ENCODE measurements at places on chromosomes 4 and X.

GRCh38 chr4:22501715-22502095 lies 14.2 kb downstream of the ADGRA3 start:
- no peak for DNase-seq

DNA sequence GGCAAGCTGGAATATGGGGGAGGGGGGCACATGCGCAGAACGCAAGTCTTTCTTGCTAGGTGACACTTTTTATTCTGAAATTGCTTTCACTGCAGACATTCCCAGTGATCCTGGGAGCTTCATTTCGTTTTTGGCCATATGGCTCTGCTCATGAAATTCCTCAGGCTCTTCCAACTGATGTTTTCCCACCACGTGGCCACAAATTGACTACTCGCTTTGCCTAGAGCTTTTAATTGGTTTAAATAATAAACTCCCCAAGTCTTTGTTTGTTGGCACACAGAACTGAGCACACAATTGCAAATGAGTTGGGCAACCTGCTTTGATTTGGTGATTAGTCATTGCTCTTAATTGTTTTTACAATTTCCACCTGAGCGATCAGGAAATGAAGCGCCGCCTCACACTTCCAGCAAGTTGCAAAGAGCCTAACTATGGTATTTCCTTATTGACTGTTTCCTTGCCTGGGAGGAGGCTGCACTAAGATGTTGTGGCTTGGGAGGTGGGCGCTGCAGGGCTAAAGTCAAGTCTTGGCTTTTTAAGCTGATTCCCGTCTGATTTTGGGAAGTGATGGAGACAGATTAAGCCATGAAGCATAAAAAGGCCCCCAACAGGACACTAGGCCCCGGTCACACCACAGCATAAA lies 282.5 kb downstream of the ZIC3 start:
- no peak for DNase-seq

DNA sequence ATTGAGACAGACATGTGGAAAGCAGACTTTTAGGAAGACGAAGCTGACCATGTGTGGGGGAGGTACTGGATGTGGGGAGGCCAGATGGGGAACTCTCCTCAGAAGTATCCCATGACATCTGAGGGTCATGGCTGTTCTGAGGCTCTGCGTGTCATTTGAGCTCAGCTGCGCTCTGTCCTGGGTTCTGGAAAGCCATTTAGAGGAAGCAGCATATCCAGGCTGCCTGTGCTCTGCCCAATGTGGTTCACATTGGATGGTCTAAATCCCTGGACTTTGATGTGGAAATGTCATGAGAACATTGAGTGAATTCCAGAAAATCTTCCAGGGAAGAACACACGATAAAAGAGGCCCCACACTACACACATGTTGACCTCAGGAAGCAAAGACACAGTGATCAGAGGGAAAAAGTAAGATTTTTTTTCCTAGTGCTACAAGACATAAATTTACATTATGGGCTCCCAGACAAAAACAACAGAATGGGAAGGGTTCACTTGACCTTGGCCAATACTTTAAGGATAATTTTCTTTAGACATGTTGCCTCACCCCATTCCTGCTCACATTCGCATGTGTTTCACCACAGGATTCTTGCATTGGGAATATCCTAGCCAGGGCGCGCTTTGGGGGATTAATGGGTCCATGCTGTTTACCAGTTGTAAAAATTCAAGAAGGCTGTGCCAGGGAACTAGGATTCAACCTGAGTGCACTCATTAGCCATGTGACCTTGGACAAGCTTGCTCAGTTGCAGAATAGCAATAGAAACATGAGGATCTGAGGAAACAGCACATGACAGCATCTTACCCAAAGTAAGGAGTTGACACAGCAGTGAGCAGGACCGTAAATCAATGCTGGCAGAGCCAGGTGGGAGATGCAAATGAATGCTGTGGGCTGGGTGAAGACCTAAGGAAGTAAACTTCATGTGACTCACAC lies 73.2 kb upstream of the C1QTNF7 start:
- no peak for DNase-seq

DNA sequence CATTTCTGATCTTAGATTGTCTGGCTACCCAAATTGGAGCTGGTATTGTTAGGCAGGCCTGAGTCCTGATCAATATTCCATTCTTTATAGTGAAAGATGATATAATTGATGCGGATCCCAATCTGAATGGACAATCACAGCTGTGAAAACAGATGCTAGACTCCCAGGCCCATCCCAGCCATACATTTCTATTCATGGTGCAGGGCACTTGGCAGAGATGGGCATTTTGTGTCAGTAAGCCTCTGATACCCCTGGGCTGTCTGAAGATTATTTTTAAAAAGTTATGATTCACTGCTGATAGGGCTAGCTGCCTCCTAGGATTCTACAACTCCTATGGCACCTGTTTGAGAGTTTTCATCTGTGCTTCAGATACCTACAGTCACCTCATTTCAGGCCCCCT lies 61.2 kb upstream of the TSPAN7 start:
- DNase-seq, result no peak

DNA sequence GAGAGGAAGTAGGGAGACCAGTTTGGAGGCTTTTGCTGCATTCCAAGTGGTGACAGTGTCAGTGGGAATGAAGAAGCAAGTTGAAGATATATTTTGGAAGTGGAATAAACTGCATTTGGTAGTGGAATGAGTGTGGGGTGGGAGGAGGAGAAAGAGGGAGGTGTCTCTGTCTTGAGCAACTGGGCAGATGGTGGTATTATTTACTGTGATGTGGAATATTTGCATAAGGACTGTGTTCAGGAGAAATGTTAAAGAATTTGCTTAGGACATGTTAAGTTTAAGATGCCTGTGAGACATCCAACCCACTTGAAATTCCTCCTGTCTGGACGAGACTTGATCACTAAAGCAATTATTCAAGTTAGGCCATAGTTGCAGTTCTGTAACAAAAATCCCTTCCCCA lies 448.9 kb upstream of the AMOT start:
- no peak for DNase-seq

GRCh38 chr4:27684610-27685011 lies 824.0 kb downstream of the STIM2 start:
- DNase-seq, result no peak

DNA sequence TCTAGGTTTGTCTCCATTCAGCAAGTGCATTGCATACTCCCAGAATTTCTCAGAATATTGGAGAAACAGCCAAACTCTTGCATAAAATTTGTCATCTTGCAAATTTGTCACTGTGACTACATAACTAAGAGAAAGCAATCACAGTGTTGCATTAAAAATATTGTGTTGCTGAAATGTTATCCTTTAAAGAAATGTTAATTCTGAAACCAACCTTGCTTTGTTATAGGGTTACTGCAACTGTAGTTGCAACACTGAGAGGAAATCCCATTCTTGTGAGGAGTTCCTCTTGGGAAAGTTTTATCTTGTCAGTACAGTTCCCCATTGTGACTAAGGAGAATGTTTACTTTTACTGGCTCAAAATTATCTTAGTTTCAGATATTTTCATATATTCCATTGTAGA lies 20.9 kb downstream of the CYBB start:
- DNase-seq, result no peak

DNA sequence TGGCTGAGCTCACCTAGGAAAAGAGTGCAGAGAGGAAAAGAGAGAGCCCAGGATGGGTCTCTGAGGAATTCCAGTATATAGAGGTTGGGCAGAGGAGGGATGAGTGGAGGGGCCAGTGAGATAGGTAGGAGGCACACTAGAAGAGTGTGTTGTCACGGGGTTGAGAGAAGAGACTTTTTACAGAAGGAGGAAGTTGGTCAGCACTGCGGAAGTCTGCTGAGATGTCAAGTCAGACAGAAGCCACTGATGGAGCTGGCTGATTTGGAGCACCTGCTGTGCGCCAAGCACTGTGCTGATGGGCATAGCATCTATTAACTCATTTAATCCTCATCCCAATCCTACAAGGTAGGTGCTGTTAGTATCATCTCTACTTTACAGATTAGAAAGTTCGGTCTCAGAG lies 60.4 kb downstream of the EFNB1 start:
- DNase-seq, result no peak

GRCh38 chr4:140293979-140294378 lies 79.5 kb upstream of the SCOC start:
- no peak for DNase-seq

DNA sequence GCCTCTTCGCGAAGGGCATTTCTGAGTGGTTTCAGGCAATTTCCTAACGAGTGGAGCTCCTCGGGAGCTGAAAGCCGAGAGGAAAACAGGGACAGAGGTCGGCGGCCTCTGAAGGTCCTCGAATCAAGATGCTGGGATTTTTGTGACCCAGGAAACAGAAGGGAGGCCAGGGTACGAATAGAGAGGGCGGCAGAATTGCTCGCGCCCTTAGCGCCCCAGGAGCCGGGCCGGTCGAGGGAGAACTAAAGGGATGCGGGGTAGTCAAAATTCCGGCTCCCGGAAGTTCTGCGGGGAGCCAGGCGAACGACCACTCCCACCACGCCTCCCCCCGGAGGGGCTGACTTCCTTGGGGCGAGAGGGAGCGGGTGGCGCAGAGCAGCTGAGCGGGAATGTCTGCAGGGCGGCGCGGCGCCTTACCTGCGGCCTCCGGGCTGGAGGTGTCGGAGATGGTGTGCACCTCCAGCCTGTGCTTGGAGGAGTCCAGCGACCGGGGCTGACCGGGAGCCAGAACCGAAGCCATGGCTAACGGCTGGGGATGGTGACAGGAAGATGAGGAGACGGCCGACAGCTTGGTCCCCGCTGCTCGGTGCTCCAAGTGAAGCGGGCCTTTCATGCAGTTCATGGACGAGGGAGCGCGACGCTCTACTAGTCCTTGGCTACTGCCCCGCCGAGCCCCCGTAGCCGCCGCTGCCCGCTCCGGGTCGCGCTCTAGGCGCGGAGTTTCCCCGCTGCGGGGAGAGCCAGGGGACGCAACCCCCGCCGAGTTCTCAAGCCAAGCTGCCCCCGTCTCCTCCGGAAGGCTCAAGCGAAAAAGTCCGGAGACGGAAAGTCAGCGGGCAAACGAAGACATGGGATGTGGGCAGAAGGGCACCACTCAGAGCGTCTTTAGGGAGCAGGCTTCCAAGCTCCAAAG lies 782 bp downstream of the PITX2 start:
- DNase-seq, result no peak

- no peak for DNase-seq
Observed at GRCh38 chr4:141497627-141498026, 138.8 kb upstream of the IL15 start.

GRCh38 chr4:110231869-110232268 lies 33.5 kb upstream of the ELOVL6 start:
- DNase-seq, result no peak

DNA sequence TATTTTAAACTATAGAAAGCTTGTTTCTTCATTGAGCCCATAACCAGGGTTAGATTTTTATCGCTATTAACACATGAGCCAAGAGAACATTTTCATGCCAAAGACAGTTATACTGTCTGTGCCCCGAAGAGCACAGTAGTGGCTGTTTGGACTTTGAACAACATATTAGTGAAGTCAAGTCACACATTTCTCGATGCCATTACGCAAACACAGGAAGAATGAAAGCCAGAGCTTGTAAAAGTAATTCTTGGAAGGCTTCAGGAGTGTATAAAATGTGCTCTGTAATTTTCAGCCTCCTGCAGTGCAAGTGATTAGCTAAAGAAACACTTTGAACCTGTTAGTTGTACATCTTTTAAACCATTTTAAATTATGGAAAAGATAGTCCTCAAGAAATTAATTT lies 590.7 kb upstream of the PITX2 start:
- DNase-seq, result no peak

GRCh38 chr4:97367878-97368277 lies 775.4 kb downstream of the STPG2 start:
- no peak for DNase-seq

- no peak for DNase-seq
Observed at GRCh38 chr4:2907706-2908293, 55.4 kb downstream of the NOP14 start.

DNA sequence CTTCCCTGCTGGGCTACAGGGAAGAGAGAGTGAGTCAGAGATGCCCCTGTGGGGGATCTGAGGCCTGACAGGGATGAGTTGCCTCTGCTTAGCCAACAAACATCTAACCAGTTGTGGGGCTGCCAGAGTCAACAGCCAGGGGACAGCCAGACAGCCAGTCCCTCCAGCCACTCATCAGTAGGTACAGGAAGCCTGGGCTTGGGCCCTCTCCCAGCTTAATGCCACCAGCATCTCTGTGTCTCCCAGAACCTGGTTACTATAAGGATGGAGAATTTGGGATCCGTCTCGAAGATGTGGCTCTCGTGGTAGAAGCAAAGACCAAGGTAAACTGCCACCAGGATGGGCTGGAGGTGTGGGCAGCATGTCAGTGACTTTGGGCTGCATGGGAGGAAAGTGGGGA lies 17.3 kb upstream of the SASH3 start:
- DNase-seq, result no peak
